ENCODE measurements at places on chromosomes 1 and 21. TPM values are rescaled to one million over a fixed set of nuclear protein-coding genes. Genes with fewer than 3 reads are reported as not detected.

- no peak for DNase-seq
These were observed 4.5 kb upstream of the KIAA1614 start for GRCh38 chr1:180908074-180908765.

The CITED4 gene
- 43.4 TPM for total RNA-seq

- no peak for DNase-seq
These were observed 226.6 kb downstream of the RERE start for GRCh38 chr1:8590721-8591351.

DNA sequence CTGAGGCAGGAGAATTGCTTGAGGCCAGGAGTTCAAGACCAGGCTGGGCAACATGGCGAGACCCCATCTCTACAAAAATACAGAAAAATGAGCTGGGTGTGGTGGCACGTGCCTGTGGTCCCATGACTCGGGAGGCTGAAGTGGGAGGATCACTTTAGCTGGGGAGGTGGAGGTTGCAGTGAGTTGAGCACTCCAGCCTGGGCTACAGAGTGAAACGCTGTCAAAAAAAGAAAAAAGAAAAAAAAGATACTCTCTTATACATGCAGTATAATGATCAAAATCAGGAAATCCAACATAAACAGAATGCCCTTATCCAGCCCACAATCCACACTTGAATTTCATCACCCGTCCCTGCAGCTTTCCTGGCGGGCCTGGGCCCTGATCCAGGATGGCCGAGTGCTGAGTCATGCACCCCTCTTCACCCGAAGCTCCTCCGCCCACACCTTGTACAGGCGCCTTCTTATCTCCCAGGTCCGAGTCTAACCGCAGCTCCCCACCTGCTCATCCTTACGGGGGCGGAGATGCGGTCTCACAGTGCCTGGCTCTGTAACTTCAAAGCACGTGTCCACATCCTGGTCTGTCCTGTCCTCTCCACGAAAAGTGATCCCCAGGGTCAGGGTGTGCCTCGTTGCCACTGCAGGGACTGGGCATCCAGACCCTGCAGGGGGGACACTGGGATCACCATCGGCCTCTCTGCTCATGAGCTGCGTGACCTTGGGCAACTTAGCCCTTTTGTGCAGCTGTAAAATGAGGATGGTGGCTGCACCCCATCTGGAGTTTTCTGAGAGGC, 120.2 kb upstream of the SLC45A1 start:
- no peak for DNase-seq

DNA sequence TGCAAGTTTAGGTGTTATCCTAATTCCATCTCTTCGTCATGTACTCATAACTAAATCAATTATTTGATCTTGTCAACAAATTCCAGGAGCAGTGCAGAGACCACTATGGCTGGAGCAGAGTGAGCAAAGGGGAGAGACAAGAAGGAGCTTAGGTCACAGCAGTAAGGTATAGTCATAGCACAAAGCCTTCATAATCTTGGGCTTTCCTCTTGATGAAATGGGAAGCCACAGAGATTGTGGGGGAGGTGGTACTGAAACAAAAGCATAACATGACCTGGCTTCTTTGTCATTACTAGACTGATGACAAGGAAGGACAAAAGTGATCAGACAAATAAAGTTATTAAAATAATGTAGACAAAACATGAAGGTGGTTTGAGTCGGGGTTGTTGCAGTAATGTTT, 60.1 kb upstream of the PTGS2 start:
- DNase-seq = no peak
